ENCODE measurements at places on chromosomes 4 and X.

- DNase-seq: no peak
These were observed 209.1 kb upstream of the ANXA10 start for GRCh38 chr4:167883266-167883665.

DNA sequence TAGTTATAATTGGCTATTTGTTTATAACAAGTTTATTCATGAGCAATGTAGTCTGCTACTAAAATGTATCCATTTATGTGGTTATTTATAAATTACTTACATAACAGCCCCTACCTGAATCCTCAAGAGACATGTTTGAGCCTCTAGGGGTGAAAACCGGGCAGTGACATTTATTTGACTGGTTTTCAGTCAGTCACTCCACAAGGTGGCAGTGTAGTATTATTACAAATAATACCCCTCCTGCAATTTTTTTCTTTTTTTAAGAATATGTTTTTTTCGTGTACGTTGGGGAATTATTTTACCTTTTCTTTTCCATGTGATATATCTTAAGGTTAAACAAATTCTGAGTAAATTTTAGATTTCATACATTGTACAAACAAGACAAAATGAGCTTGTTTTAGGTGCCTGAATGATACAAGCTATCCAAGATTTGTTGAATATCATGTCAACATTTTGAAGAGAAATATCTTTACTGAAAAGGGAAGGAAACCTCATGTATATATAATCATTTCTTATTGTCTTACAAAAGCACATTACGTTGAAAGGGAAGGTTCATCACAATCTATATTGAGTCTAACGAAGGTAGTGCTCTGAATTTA is 598.7 kb upstream of the TECRL start:
- no peak for DNase-seq

- no peak for DNase-seq
These were observed 26.8 kb upstream of the PPP2R2C start for GRCh38 chr4:6499238-6499600.

DNA sequence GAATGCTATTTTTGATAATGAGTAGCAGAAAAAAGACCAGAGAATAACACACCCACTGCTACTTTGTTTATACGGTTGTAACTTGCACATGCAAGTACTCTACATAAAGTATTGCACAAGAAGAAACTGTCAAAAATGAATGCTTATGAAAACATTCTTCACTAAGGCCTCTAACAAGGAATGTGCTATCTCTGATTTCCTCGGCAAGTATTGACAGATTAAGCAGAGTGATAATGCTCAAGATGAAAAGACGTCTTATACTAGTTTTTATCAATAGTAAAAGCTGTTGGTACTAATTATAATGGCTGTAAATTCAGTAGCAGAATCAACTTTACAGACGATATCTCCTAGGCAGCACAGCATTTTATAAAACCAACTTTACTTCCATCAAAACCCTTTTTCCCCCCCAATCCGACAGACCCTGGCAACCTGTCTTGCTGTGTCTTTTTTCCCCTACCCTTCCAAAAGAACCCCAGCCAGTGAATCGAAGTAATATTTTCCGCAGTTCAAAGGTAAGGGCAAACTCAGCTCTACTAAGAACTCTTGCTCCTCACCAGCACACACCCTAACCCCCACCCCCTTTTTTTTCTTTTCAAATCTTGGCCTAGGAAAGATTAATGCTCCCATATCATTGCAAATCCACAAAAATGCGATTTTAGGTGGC is 1.5 kb downstream of the FRYL start:
- no peak for DNase-seq

DNA sequence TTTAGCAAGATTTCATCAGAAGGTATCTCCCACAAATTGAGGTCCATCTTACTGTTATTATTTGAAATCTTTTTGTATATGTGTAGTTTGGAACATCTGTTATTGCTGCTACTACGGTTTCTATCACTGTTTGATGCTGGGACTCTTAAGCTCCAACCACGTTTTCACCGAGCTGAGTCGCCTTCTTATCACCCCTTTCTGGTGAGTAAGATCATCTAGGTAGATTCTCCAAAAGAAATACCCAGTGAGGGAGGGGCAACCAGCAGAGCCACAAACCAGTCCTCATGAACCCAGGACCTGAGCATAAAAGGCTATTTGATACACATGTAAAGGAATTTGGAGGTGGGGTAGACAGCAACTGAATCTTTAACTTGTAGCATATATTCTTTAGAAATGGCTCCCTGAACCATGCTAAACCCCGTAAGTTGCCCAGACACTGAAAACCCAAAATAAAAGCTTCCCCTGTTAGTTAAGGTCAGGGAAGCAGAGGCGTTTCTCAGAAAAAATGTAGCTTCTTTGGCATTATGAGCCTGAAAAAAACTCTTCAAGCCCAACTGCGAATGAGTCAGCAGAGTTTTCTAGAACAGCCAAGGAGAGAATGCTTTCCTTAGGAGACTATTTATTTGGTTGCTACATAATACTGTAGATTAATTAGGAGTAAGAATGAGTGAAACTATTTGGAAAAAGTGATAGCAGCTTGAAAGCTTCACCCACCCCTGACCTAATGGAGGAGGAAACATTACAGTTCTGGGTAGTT is 53.8 kb upstream of the ATXN3L start:
- DNase-seq: no peak

GRCh38 chrX:154724993-154725756 is 25.7 kb downstream of the GAB3 start:
- no peak for DNase-seq

GRCh38 chrX:50428174-50428573 is 42.5 kb downstream of the DGKK start:
- no peak for DNase-seq

DNA sequence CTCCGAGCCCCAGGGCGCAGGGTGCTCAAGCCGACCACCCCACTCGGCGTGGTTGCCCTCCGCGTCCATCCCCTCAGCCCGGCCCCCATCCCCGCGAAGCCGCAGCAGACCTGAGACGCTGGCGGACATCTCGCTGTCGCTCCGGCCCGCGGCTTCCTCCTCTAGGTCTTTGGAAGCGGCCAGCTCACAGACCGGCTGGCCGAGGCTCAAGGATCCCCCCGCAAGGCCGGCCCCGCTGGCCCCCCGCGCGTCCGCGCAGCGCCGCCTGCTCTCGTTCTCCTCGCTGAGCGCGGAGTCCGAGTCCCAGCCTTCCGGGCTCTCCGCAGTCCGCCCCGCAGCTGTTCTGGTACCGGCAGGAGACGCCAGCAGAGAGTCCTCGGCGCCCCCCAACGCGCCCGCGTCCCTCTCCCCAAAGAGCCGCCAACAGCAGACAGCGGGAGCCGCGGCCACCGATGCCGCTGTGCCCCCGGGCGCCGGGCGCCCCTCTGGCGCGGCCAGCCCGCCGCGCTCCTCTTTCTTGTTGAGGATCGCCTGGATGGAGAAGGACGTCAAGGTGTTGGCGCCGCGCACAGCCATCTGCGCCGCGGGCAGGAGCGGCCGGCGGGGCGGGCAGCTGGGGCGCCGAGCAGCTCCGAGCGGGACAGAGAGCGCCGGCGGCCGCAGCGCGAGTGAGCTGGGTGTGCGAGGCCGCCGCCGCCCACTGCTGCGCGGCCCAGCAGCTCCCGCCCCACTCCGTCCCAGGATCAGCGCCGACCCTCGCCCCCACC is at the start of gene NKX3-2:
Gene NKX3-2, minus strand, starts transcription at position 670 of the 767 bp plus-strand sequence. Its CDS starts 94 bp downstream, at position 576.
- no peak for DNase-seq

DNA sequence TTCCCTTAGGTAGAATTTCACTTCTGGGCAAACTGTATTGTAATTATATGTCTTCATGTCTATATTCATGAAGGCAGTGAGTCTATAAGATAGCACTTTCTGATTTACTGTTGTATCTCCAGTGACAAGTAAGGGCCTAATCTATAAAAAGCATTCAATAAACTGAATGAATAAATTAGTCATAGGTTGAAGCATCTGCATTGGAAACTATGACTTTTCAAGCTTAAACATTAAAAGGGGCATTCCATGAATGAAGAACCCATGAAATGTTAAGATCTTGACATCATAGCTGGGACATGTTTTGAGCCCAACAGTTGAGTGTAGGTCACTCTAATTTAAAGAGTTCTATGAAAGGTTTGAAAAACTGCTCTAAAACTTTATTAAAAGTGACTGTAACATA is 159.3 kb upstream of the LCORL start:
- no peak for DNase-seq

DNA sequence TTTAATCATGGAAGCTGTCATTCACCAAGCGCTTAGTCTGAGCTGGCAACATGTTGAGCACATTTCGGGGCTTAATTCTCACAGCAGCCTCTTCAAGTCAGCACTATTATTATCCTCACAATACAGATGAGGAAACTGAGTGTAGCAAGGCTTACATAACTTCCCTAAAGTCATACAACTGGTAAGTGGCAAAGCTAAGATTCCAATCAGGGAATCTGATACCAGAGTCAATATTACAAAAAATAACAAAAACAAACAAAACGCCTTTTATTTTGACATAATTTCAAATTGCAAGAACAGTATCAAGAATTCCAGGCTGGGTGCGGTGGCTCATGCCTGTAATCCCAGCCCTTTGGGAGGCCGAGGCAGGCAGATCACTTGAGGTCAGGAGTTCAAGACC is 120.4 kb upstream of the DUSP21 start:
- no peak for DNase-seq

DNA sequence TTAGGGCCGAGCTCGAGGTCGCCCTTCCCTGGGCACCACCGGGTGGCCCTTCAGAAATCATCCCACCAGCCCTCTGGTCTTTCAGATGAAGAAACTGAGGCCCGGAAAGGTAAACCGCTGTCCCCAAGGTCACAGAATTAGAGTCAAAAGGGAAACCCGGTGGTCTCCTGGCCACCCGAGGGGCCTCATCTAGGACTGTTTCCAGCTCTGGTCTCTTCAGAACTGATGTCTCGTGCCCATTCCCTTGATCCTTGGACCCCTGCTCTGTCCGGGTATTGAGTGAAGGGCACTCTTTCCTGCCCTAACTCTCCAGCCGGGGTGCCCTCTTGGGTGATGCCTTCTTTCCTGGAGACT is 841 bp downstream of the HTRA3 start:
- DNase-seq: no peak

DNA sequence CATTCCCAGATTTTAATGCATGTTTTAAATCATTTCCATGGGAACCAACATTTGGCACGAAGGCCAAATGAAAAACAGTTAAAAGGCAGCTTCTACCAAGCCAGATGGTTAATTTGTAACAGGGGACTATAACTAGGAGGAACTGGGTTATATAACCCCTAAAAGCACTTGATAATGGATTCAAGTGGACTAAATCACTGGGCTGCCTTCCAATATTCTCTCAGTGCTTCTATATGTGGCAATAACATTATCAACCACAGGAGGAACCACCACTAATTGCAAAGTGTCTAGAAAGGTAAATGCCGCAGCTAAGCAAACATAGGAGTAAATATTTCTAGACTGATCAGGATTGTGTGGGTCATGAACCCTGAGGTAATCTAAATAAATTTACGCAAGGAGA is 391.5 kb downstream of the UBE2NL start:
- no peak for DNase-seq

DNA sequence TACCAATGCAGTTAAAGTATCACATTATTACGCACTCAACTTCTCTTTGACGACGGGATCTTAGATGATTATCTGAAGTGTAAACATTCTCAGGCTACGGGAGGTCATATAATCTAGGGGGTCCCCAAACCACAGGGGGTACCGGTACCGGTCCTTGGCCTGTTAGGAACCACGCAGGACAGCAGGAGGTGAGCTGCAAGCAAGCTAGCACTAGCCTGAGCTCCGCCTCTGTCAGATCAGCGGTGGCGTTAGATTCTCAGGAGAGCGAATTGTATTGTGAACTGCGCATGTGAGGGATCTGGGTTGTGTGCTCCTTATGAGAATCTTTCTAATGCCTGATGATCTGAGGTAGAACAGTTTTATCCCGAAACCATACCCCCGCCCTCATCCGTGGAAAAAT is 20.6 kb upstream of the PRR27 start:
- no peak for DNase-seq

GRCh38 chr4:47536966-47537365 is 51.9 kb downstream of the ATP10D start:
- no peak for DNase-seq

- no peak for DNase-seq
These were observed 10.2 kb downstream of the TEX13A start for GRCh38 chrX:105210258-105210657.

DNA sequence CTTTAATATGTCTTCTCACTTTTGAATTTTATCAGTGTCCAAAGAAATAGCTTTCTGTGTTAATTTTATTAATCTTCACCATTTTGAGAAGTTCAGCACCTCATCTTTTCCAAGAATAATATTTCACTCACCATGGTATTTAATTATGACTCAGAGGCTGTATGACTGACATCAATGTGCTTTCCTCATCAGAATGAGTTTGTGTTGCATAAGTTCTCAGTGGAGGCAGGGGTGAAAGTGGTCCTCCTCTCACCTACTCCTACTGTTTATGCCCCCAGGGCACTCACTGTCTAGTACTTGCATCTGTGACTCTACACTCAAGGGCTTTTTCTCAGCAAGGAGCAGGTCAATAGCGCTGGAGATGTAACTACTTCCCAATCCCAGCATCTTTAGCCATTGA is 905.3 kb upstream of the INTU start:
- DNase-seq: no peak

- DNase-seq: no peak
These were observed 7.6 kb downstream of the MAMLD1 start for GRCh38 chrX:150370589-150371312.

DNA sequence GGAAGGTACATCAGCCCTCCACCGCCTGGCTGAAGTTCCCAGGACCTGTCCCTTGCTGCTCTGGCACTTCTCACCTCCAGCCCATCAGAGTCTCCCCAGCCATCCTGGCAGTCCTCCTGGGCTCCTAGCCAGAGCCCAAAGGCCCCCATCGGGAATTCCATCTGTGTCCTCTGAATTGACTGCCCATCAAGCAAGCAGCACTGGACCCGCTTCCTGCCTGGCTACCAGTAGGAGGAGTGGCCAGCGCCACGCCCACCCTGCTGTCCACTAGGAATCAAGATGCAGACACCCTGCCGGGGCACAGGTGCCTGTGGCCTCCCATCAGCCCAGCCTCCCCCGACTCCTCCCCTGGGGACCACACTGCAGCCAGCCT is 47.2 kb downstream of the C4orf50 start:
- DNase-seq: no peak

GRCh38 chrX:15619053-15619755 is 18.4 kb upstream of the ACE2 start:
- DNase-seq: no peak

GRCh38 chrX:132393992-132394391 is 94.8 kb downstream of the MBNL3 start:
- DNase-seq: no peak

GRCh38 chrX:36364262-36364661 is 444.7 kb downstream of the CFAP47 start:
- no peak for DNase-seq

DNA sequence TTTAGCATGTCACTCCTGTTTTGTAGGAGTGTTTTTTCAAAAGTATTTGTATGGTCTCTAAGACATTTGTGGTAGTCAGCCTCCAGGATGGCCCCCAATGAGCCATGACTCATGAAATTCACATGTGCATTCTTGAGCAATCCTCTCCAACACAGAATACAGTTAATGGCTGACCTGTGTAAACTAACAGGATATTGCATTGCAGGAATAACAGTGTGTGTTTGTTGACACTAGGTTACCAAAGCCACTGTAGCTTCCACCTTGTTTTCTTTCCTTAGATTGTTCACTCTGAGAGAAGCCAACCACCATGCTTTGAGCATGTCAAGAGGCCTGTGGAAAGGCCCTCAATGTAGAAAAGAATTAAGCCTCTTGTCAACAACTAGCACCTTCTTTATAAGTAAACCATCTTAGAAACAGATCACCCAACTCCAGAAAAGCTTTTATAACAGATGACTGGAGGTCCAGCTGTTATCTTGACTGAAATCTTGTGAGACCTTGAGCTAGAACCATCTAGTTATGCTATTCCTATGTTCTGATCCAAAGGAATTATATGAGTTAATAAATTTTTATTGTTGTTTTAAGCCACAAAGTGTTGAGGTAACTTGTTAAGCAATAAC is 28.5 kb downstream of the TBCK start:
- no peak for DNase-seq
